Stimulated activated CD4-positive, alpha-beta T cell treated with anti-CD3 and anti-CD28 coated beads, Interleukin-1b, Interleukin-23, amount 100 ng/mL, for 1 hour (primary cell): ENCODE measurements at places on chromosomes 4 and X.

DNA sequence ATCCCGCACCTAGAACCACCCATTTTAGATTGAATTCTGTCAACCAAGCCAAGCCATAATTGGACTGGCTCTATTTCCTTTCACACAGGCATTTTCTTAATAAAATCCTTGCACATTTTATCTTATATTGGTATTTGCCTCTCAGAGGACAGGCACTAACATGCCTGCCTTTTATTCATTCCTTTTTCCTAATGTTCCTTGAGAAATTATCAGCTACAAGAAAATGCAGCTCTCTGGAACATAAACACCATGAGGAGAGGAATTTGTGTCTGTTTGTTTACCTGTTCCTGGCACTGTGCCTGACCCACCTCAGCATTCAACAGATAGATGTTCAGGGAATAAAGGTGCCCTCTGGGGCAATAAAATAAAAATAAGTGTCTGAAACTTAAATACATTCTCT, 116.2 kb downstream of the PDHA2 start:
- DNase-seq: no peak

GRCh38 chr4:86857341-86858052, 8.3 kb upstream of the SLC10A6 start:
- no peak for DNase-seq

GRCh38 chr4:139963708-139964107, 190.3 kb downstream of the MAML3 start:
- no peak for DNase-seq

DNA sequence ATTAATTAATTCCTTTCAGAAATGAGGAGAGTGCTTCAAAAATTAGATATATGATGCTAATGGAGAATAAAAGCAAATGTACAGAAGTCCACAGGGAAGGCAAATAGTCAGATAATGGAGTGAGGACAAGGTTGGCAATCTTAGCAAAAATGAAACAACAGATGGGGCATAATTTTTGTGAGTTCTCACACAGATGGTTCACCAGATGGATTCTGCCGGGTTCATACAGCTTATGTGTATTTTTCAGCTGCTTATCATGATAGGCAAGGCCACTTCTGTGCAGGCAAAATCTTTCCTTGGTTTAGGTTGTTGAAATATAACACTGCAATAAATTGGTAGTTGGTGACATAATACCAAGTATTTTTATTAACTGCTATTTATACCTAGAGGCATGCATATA, 1539.0 kb upstream of the IGFBP7 start:
- DNase-seq: no peak

DNA sequence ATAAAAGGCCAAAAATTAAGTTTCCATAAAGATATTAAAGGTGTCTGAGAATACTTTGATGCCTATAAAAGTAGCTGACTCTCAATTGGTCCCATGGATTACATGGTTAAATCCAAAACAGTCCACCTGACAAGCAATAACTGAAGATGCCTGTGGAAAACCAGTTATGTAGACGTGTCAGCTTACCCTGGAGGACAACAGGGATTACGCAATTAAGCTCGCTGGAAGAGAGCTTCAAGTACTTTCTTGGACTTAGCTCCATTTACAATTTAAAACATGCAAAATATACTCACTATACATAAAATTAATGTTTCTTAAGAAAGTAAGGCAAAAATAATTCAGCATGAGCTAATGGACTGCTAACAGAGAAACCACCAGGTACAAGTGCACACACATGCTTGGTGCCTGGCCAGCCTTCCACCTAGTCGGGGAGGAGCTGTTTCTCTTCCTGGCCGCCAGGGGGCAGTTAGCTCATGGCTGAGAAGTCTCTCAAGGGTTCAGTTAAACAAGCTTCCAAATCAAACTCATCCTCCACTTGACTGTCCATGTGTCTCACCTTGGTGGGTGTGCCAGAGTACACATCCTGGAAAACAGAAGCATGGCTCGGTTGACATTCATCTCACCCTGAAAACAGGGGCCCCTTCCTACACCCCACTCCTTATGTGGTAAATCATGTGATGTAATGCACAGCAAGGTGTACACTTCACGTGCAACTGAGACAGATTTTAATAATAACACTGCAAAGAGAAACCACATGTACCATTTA, 9.2 kb upstream of the FAM53A start:
- DNase-seq: peak; percentile 50

GRCh38 chr4:6239968-6240367, 29.7 kb upstream of the WFS1 start:
- no peak for DNase-seq

DNA sequence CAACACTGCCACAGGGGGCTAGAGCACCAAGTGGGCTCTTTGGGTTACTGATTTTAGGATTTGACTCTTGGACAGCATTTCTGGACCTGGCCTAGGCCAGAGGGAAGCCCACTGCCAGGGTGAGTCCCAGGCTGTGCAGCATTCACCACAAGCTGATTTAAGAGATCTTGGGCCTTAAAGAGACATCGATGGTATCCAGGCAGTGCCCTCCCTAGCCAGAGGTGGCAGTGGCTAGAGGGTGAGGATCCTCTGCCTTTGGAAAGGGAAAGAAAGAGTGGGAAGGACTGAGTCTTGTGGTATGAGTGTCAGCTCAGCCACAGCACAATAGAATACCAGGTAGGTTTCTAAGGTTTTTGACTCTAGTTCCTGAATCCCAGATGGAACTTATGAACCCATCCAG, 613.9 kb downstream of the FAT4 start:
- no peak for DNase-seq

- DNase-seq: no peak
These were observed 139.9 kb downstream of the REPS2 start for GRCh38 chrX:17086317-17086716.
